ENCODE measurements at places on chromosomes 12 and 14.

GRCh38 chr14:100191584-100192249 lies 32.3 kb upstream of the DEGS2 start:
- H3K36me3 ChIP-seq, result no peaks in the 10 kb centered on the region
- no peaks in the 10 kb centered on the region for H3K27me3 ChIP-seq
- peaks cover 12% of the 10 kb centered on the region for H3K4me1 ChIP-seq
- DNase-seq, result no peak
- H3K4me3 ChIP-seq, result no peak overlapping the region

GRCh38 chr14:57865066-57865402 lies 858 bp downstream of the SLC35F4 start:
- no peak for DNase-seq
- no peak overlapping the region for H3K27ac ChIP-seq
- H3K4me1 ChIP-seq, result peaks cover 10% of the 10 kb centered on the region
- peaks cover 5% of the 10 kb centered on the region for H3K27me3 ChIP-seq
- H3K36me3 ChIP-seq, result no peaks in the 10 kb centered on the region
- peak overlapping the region; percentile 18 for H3K4me3 ChIP-seq

- no peak overlapping the region for H3K4me3 ChIP-seq
- H3K4me1 ChIP-seq, result peaks cover 29% of the 10 kb centered on the region
- no peaks in the 10 kb centered on the region for H3K36me3 ChIP-seq
- no peak overlapping the region for H3K27ac ChIP-seq
- no peaks in the 10 kb centered on the region for H3K27me3 ChIP-seq
Observed at GRCh38 chr14:69701857-69702256, 65.1 kb upstream of the SRSF5 start.

DNA sequence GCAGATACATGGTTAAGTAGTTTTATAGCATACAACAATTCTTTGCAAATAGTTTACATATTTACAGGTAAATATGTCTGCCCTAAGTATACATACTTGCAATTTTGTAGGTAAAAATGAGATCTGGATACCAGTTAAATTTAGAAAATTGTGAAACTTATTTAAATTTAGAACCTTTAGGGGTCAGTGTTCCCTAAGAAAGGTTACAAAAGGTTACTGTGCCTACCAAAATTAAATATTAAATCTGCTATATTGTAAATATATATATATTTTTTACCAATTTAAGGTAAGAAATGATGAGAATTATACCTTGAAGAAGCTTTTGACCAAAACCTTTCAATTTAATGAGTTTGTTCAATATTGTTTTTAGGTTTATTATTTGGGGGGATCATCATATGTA lies 54.0 kb downstream of the MIPOL1 start:
- H3K27me3 ChIP-seq, result no peaks in the 10 kb centered on the region
- H3K27ac ChIP-seq, result no peak overlapping the region
- no peaks in the 10 kb centered on the region for H3K4me1 ChIP-seq
- no peak for DNase-seq
- H3K4me3 ChIP-seq, result no peak overlapping the region

DNA sequence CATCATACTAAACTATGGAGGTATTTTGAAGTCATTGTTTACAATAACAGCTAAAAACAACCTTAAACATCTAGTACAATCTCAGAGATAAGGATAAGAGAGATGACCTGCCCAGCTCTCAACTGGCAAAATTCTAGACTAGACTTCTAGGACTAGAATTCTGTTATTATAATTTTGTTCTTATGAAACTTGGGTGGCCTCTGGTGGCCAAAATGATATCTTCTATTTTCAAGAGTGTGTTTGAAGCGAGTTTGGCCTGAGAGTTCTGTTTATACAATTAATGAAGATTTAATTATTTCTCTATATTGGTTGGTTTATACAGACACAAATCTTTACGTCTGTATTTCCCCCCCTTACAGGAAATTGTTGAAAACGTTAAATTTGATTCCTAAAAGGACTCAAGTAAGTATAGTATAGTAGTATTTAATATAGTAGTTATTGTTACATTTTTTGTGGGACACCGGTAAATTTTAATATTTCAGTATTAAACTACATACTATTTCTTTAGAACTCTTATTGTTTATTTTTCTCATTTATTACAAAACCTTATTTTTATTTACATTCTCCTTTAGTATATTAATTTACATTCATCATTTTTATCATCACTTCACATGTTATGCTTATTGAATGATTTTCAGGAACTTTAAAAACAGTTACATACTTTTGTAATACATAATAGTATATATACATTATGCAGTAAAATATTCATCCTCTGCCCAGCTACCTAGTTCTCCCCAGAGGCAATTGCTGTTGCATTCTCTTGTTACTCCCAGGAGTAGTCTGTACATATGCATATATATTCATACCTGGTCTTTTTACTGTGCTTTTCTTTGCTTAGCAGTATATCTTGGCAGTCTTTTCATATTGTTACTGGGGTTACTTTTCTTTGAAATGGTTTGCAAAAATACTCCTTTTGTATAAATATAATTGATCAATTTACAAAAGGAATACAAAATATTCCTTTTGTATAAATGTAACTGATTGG lies 6.6 kb downstream of the PPHLN1 start:
- no peak for DNase-seq
- no peaks in the 10 kb centered on the region for H3K27me3 ChIP-seq
- no peak overlapping the region for H3K4me3 ChIP-seq
- H3K36me3 ChIP-seq, result peaks cover 1% of the 10 kb centered on the region
- H3K27ac ChIP-seq, result no peak overlapping the region

DNA sequence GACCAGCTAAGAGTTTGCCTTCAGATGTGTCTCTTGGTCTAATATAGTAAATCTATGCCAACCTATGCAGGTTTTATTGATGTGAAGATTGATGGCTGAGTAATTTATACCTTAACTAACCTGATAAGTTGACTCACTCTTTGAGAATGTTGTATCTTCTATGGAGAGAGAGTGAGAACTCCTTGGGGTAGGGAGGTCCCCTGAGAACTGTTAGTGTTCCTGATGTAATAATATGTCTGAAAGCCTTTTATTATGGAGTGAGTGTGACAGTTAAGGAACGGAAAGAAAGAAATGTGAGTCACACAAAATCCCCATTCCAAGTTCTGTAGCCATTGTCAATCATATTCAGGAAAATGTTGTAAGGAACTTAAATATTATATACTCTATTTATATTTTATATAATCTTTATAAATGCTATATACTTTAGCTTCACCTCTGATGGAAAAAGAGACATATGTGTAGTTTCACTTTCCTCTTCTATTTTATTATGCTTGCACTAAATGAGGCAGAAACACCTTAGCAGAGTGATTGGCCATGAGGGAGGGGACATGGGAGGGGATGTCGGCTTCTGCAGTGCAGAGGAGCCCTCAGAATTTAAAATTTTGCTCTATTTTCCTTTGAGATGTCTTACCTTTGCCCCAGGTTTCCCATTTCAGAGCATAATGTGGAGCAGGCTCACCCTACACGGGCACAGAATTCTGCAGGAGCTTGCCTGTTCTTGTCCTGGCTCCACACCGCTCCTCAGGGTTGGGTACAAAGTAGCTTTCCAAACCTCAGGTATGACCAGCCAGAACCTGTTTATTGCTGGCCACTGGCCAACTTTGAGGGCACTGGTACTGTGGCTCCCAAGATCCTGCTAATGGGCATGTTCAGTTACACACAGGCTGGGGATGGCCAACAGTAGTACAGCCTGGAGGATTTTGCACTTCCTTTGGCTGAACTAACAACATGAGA lies 57.7 kb downstream of the ARF6 start:
- no peaks in the 10 kb centered on the region for H3K36me3 ChIP-seq
- no peak overlapping the region for H3K27ac ChIP-seq
- peaks cover 18% of the 10 kb centered on the region for H3K4me1 ChIP-seq
- no peak for DNase-seq
- no peaks in the 10 kb centered on the region for H3K27me3 ChIP-seq
- no peak overlapping the region for H3K4me3 ChIP-seq

DNA sequence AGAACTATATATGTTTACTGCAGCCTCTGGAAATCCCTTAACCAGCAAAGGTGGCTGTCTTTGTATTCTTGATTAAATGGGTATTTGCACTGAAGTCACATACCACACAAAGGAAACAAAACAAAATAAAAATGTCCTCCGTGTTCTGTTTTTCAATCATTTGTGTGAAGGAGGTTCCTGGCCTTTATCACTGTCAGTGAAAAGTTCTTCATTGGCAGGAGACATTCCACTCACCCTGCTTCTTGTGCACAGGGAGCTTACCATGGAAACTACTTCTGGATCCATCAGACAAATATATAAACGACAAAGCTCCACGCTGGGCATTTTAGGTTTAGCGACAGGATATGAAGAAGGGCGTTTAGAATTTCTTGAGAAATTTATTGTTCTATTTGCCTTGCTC lies 5.7 kb upstream of the NKX2-8 start:
- no peak overlapping the region for H3K4me3 ChIP-seq
- H3K27ac ChIP-seq, result no peak overlapping the region
- H3K27me3 ChIP-seq, result no peaks in the 10 kb centered on the region
- no peak for DNase-seq

GRCh38 chr12:120110550-120111501 lies 5.7 kb downstream of the RAB35 start:
- H3K36me3 ChIP-seq, result no peaks in the 10 kb centered on the region
- peaks cover 48% of the 10 kb centered on the region for H3K4me1 ChIP-seq
- no peak for DNase-seq
- H3K27me3 ChIP-seq, result no peaks in the 10 kb centered on the region

DNA sequence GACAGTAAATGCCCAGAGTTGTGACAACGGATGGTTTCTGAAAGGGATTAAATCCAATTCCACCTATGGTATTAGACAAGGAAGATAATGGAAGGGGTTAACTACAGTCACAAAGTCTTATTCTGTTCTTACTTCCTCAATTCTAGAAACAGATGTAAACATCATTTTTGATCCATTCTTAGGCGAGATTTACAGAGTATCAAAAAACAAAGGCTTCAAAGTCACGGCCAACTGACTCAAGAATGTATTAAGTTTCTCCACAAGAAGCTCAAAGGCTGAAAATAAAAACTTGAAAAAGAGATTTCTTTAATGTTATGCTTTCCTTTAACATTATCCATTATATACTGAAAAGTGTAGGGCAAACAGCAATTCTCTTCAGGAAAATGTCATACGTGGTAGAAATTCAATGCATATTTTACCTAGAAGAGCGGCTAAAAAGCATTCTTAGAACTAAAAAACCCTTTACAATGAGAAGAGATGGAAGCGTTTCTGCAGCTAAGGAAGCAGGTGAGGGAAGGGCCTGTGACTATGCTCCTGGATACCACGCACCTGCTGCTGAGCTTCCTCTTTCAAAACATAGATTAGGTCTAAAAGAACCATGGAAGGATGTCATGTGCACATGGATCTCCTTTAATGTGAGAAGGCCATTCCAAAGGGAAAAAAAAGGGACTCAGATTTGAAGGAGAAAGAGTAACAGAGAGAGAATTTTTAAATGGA lies 185.8 kb downstream of the STXBP6 start:
- H3K4me3 ChIP-seq, result no peak overlapping the region
- H3K4me1 ChIP-seq, result no peaks in the 10 kb centered on the region
- H3K36me3 ChIP-seq, result no peaks in the 10 kb centered on the region
- DNase-seq, result no peak

- no peaks in the 10 kb centered on the region for H3K4me1 ChIP-seq
- no peak overlapping the region for H3K4me3 ChIP-seq
- no peaks in the 10 kb centered on the region for H3K27me3 ChIP-seq
- DNase-seq, result no peak
- no peak overlapping the region for H3K27ac ChIP-seq
Observed at GRCh38 chr14:43369710-43370564, 1137.1 kb downstream of the FSCB start.

DNA sequence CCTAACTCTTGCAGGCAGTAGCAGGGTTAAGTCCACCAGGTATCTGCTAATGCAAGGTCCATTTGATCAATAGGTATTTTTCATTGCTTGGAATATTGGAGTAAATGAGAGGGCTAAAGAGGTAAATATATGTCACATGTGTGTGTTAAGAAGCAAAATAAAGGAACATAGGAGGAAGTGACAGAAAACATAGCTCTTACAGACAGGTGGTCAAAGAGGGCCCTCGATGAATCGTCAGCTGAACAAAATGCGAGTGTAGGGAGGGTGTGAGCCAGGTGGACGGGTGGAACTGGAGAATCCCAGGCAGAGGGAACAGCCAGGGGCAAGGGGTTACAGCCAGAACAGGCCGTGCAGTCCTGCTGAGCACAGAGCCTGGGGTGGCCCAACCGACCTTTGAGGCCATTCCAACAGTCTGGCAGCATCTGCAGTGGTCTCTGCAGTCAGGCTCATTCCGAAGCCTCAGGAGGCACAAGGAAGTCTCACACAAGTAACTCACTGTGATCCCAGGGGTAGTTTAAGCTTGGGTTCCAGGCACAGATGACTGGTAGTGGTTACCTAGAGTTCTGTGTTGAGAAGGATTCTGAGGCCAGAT lies 43.2 kb downstream of the CCDC88C start:
- peaks cover 92% of the 10 kb centered on the region for H3K4me1 ChIP-seq
- H3K27ac ChIP-seq, result no peak overlapping the region

GRCh38 chr12:66931091-66931490 lies 252.2 kb upstream of the GRIP1 start:
- H3K4me1 ChIP-seq, result no peaks in the 10 kb centered on the region
- H3K27ac ChIP-seq, result no peak overlapping the region
- H3K36me3 ChIP-seq, result no peaks in the 10 kb centered on the region
- H3K4me3 ChIP-seq, result no peak overlapping the region

GRCh38 chr12:93183940-93184671 lies 193.6 kb upstream of the NUDT4 start:
- no peak for DNase-seq
- H3K36me3 ChIP-seq, result no peaks in the 10 kb centered on the region
- no peaks in the 10 kb centered on the region for H3K27me3 ChIP-seq
- peaks cover 21% of the 10 kb centered on the region for H3K4me1 ChIP-seq
- H3K4me3 ChIP-seq, result no peak overlapping the region

DNA sequence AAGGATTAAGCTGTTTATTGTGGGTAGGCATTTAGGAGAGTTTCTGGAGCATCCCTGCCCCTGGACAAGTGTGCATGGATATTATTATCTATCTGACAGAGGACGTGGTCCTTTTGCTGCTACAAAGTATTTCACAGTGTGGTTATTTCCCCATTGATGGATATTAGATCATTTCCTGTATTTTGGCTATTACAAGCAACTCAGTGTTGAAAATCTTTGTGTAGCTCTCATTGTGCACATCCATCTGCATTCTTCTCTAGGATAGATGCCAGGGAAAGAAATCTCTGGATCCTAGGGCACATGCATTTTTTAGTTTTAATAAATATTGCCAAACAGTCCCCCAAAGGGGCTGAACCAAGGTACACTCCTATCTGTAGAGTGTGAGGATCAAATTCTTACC lies 154.3 kb upstream of the SRRM4 start:
- no peak overlapping the region for H3K4me3 ChIP-seq
- H3K27me3 ChIP-seq, result no peaks in the 10 kb centered on the region
- no peak overlapping the region for H3K27ac ChIP-seq

- DNase-seq, result no peak
- peaks cover 16% of the 10 kb centered on the region for H3K4me1 ChIP-seq
- H3K36me3 ChIP-seq, result peaks cover 4% of the 10 kb centered on the region
- H3K4me3 ChIP-seq, result no peak overlapping the region
Observed at GRCh38 chr12:104340925-104341611, 37.5 kb downstream of the EID3 start.

GRCh38 chr12:47307680-47308399 lies 228.1 kb upstream of the AMIGO2 start:
- no peak overlapping the region for H3K27ac ChIP-seq
- no peak for DNase-seq
- no peak overlapping the region for H3K4me3 ChIP-seq
- no peaks in the 10 kb centered on the region for H3K27me3 ChIP-seq
